ENCODE measurements at places on chromosomes 7 and 10.

GRCh38 chr10:48286356-48286755 is 11.9 kb upstream of the FRMPD2 start:
- no peak overlapping the region for H3K27ac ChIP-seq
- H3K36me3 ChIP-seq: no peaks in the 10 kb centered on the region

DNA sequence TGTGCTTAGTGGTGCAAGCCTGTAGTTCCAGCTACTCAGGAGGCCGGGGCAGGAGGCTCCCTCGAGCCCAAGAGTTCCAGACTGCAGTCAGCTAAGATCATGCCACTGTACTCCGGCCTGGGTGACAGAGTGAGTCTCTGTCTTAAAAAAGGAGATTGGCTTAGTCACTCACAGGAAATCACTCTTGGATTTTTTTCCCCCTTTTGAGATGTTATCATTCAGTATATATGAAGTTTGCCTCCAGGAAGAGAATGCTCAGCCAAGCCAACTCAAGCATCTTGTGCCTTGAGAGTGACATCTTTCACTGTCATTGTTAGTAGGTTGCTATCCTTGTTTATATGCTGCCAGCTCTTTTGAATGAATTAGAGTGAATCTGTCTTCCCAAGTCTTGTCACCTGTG is 28.0 kb downstream of the NIPSNAP2 start:
- H3K4me3 ChIP-seq: no peak overlapping the region
- H3K36me3 ChIP-seq: no peaks in the 10 kb centered on the region
- no peaks in the 10 kb centered on the region for H3K27me3 ChIP-seq
- no peaks in the 10 kb centered on the region for H3K4me1 ChIP-seq

DNA sequence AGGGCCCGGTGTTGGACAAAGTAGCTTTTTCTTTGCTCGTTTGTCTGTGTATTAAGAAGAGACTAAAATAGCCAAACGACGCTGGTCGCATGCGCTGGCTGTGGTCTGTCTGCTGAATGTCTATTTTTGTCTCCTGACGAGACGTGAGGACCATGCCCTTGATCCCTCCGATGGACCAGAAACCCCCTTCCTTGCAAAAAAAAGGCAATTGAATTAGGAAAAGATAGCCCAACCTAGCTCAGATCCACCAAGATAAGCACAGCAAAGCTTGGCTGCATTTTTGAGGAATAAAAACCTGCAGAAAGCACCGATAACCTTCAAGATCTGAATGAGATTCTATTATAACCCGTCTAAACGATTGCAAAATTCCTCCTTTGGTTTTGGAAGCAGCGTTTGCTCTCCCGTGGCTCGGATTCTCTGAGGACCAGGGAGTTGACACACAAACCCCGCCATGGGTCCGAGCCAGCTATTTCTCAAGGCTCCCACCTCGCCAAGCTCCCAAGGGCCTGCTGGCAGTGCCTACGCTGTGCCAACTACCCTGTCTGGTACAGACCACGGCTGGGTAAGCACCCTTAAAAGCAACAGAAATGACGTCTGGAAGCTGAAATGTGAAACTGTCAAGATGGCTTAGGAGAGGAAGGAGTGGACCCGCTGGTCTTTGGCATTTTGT is 17.7 kb upstream of the TTYH3 start:
- no peak overlapping the region for H3K4me3 ChIP-seq
- DNase-seq: no peak
- H3K36me3 ChIP-seq: no peaks in the 10 kb centered on the region

GRCh38 chr10:33655165-33655815 is 320.8 kb upstream of the NRP1 start:
- no peaks in the 10 kb centered on the region for H3K4me1 ChIP-seq
- DNase-seq: no peak
- no peak overlapping the region for H3K4me3 ChIP-seq
- no peak overlapping the region for H3K27ac ChIP-seq

DNA sequence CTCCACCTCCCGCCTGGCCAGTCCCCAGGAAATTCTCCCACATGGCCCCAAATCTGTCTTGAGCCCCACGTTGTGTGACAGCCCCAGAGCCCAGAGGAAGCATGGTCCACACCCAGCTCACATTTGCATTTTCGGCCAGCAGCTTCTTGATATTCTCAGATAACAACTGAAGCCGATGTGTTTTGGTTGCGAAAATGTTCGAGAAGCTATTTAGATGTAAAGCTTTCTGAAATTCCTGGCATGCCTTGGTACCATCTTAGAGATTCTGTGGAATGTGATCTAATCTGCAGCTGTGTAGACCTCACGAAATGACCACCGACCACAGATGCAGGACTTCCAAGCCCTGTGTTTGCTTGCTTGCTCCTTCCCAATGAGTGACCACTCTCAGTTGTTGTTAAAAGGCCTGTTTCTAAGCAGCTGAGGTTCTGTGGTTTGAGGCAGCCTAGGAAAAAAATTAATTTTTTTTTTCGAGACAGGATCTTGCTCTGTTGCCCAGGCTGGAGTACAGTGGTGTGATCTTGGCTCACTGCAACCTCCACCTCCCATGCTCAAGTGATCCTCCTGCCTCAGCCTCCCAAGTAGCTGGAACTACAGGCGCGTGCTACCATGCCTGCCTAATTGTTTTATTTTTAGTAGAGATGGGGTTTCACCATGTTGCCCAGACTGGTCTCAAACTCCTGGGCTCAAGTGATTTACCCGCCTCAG is 8.8 kb downstream of the SLC4A2 start:
- no peaks in the 10 kb centered on the region for H3K27me3 ChIP-seq
- no peak overlapping the region for H3K27ac ChIP-seq
- no peaks in the 10 kb centered on the region for H3K36me3 ChIP-seq
- DNase-seq: no peak

GRCh38 chr10:62056698-62057097 is 155.2 kb downstream of the ARID5B start:
- peak overlapping the region; percentile 51 for H3K27ac ChIP-seq
- no peak overlapping the region for H3K4me3 ChIP-seq
- no peaks in the 10 kb centered on the region for H3K36me3 ChIP-seq

DNA sequence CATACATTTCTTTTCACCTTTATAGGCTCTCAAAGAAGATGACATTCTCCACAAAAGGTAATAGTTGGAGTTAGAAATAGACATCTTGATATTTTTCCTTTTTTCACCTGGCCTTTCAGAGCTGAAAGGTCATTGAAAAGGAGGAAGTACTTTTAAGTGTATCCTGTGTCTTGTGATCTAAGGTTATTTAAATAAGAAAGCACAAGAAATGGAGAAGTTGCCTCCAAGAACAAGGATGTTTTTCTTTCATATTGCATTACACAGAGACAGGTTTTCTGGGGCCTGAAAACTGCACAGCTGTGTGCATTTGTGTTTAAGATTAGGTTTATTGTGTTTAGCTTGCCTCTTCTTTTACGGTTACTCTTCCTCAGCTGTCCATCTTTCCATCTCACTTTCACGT is 103.4 kb upstream of the SEMA3D start:
- H3K36me3 ChIP-seq: no peaks in the 10 kb centered on the region
- H3K27me3 ChIP-seq: no peaks in the 10 kb centered on the region
- no peak for DNase-seq
- H3K4me3 ChIP-seq: no peak overlapping the region
- H3K27ac ChIP-seq: no peak overlapping the region

DNA sequence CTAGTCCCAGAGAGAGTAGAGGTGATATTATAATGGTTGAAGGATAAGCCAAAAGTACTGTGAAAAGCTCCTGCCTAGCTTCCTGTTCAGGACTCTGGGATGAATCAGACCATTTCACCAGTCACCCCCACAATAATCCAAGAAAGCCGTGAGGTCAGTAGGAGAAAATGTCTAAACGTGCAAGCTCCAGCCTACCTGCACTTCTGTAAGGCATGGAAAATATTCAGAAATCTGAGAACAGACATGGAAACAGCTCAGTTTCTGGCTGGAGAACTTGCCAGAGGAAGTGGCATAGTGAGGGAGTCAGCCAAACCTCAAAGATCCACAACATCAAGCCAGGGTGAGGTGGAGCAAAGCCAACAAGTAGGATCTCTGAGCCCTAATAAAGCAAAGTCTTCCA is 58.2 kb downstream of the ELAPOR2 start:
- H3K36me3 ChIP-seq: no peaks in the 10 kb centered on the region
- no peak overlapping the region for H3K4me3 ChIP-seq
- no peak overlapping the region for H3K27ac ChIP-seq

- H3K27ac ChIP-seq: no peak overlapping the region
- no peak overlapping the region for H3K4me3 ChIP-seq
- no peaks in the 10 kb centered on the region for H3K27me3 ChIP-seq
- peaks cover 80% of the 10 kb centered on the region for H3K36me3 ChIP-seq
Measured at GRCh38 chr10:73818402-73818801, 7.0 kb upstream of the NDST2 start.

GRCh38 chr10:129796710-129797420 is 167.2 kb downstream of the EBF3 start:
- H3K36me3 ChIP-seq: no peaks in the 10 kb centered on the region
- no peak for DNase-seq
- H3K27me3 ChIP-seq: no peaks in the 10 kb centered on the region
- H3K4me1 ChIP-seq: no peaks in the 10 kb centered on the region

- H3K27ac ChIP-seq: no peak overlapping the region
- H3K36me3 ChIP-seq: no peaks in the 10 kb centered on the region
- no peak overlapping the region for H3K4me3 ChIP-seq
- H3K27me3 ChIP-seq: no peaks in the 10 kb centered on the region
Measured at GRCh38 chr7:141519623-141520022, 31.6 kb upstream of the AGK start.

DNA sequence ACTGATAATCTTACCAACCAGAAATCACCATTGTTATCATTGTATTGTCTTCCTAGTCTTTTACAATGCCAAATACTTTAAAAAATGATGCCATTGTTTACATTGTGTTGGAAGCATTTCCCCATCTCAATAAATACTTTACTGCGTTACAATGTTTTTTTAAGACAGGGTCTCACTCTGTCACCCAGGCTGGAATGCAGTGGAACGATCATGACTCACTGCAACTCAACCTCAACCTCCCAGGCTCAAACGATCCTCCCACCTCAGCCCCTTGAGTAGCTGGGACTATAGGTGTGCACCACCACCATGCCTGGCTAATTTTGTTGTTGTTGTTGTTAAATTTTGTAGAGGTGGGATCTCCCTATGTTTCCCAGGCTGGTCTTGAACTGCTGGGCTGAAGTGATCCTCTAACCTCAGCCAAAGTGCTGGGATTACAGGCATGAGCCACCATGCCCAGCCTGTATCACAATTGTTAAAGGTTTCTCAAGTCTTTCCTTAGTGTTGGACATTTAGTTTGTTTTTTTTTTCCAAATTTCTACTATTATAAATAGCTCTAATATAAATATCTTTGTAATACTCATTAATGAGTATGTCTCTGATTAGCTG is 13.5 kb downstream of the LRMDA start:
- no peaks in the 10 kb centered on the region for H3K27me3 ChIP-seq
- no peaks in the 10 kb centered on the region for H3K4me1 ChIP-seq
- DNase-seq: no peak

- no peak for DNase-seq
- no peak overlapping the region for H3K27ac ChIP-seq
- no peaks in the 10 kb centered on the region for H3K4me1 ChIP-seq
- H3K27me3 ChIP-seq: no peaks in the 10 kb centered on the region
- peaks cover 16% of the 10 kb centered on the region for H3K36me3 ChIP-seq
- H3K4me3 ChIP-seq: no peak overlapping the region
Measured at GRCh38 chr7:129376778-129377700, 57.2 kb upstream of the STRIP2 start.

- no peak for DNase-seq
- no peaks in the 10 kb centered on the region for H3K36me3 ChIP-seq
- no peaks in the 10 kb centered on the region for H3K27me3 ChIP-seq
- no peak overlapping the region for H3K27ac ChIP-seq
- no peak overlapping the region for H3K4me3 ChIP-seq
Measured at GRCh38 chr10:89337484-89337883, 9.7 kb downstream of the IFIT3 start.

DNA sequence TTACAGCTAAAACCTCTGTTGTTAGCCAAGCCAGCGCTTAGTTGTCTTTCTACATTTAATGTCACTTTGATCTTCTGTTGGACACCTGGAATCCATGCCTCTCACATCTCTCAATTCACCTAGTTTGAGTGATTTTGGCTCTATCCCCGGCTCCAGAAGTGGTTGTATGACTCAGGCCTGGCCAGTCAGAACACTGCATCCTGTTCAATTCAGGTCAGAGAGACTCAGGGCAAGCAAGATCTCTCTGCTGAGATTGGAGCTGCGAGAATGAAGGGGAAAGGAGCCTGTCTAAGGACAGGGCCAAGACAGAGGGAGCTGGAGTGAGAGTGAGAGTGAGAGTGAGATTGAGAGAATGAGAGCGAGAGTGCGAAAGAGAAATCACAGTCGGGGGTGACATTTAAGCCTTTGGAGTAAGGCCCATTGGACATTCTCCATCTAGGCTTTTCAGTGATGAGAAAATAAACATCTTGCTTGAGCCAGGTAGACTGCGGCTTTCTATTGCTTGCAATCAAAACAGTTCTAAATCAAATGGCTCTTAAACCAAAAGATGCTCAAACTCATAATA is 83.3 kb upstream of the DYNC1I1 start:
- DNase-seq: no peak
- no peaks in the 10 kb centered on the region for H3K4me1 ChIP-seq
- no peaks in the 10 kb centered on the region for H3K27me3 ChIP-seq

GRCh38 chr7:54827734-54828133 is 68.7 kb upstream of the SEC61G start:
- no peak for DNase-seq
- H3K27ac ChIP-seq: no peak overlapping the region
- H3K27me3 ChIP-seq: no peaks in the 10 kb centered on the region
- no peak overlapping the region for H3K4me3 ChIP-seq
- H3K36me3 ChIP-seq: no peaks in the 10 kb centered on the region
- no peaks in the 10 kb centered on the region for H3K4me1 ChIP-seq

DNA sequence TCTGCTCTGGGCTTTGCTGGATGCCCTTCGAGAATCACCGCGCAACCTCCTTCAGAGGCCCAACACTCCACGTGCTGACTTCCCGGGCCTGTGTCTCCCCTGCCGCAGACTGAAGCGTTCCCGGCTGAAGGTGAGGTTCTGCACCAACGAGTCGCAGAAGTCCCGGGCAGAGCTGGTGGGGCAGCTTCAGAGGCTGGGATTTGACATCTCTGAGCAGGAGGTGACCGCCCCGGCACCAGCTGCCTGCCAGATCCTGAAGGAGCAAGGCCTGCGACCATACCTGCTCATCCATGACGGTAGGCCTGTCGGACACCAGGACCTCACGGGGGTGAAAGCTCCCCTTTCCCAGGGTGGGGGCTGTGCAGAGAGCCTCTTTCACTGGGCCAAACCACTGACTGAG is 22.4 kb downstream of the LHPP start:
- no peaks in the 10 kb centered on the region for H3K4me1 ChIP-seq
- DNase-seq: no peak
- no peak overlapping the region for H3K27ac ChIP-seq
- H3K4me3 ChIP-seq: no peak overlapping the region

DNA sequence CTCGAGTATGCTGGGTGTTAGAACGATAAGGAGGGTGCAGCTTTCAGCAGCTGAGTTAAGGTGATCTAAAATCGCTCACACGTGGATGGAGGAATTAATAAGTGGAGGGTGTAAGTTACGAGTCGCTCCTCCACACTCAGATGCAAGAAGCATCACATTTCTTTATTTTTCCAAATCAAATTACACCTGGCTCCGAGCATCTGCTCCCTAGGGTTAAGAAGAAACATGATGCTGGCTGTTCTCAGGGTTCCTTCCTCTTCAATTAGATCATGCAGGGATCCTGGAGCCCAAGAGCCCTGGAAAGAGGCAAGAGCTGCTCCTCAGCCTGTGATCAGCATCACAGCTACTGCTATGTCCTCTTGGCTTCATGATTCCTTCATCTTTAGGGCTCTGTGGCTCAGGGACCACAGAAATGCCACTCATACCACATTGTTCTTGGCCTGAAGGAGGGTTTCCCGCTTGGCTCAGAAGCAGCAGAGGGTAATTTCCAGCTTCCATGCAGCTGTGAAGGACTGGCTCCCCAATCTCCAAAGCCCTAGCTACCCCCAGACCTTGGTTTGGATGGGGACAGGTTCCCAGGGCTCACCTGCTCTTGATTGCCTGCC is 235.9 kb upstream of the ZNF32 start:
- H3K36me3 ChIP-seq: no peaks in the 10 kb centered on the region
- H3K27me3 ChIP-seq: no peaks in the 10 kb centered on the region
- no peak overlapping the region for H3K27ac ChIP-seq
- H3K4me3 ChIP-seq: no peak overlapping the region

Data from Peyer's patch (tissue), 4 donors.